ENCODE measurements at places on chromosomes 5 and 9.

DNA sequence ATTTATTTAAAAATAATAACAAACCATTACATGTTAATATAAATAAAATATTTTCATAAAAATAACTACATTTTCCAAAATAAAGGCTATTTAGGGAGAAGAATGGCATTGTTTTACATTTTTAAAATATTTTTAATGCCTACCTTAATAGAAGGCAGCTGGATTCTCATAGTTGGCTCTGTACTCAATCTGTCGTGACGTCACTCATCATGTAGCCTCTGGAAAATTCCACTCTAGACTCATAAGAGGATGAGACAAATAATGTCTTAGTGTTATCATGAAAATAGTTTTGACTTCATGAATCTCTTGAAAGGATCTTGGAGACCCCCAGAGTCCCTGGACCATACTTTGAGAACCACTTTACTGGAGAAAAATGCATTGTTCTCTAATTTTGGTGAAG lies 93.1 kb downstream of the NXNL2 start:
- no peak for DNase-seq

DNA sequence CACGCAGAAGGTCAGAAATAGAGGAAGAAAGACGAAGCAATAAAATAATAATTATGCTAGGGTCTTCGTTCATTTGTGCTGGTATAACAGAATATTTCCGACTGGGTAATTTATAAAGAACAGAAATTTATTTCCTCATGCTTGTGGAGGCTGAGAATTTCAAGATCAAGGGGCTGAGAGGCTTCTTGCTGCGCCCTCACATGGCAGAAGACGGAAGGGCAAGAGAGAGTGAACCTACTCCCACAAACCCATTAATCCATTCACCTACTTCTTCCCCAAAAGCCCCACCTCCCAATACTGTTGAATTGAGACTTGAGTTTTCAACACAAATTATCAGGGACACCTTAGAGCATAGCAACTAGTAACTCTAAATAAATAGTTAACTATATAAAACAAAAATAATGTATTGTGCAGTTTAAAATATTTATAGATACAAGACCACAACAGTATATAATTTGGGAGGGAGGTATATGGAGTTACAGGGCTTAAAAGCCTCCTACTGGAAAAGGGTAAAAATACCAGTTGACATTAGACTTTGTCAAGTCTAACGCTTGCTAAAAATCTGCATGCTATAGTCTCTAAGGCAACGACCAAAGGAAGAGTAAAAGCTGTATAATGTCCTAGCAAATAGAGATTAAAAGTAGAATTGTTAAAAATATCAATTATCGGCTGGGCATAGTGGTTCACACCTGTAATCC lies 40.3 kb upstream of the NAA35 start:
- DNase-seq, result peak; percentile 26

- no peak for DNase-seq
Observed at GRCh38 chr9:10230512-10230911, 382.3 kb downstream of the PTPRD start.

- DNase-seq, result no peak
Observed at GRCh38 chr9:110954822-110955291, 83.4 kb downstream of the LPAR1 start.
